ENCODE measurements at places on chromosomes 2 and 18.

DNA sequence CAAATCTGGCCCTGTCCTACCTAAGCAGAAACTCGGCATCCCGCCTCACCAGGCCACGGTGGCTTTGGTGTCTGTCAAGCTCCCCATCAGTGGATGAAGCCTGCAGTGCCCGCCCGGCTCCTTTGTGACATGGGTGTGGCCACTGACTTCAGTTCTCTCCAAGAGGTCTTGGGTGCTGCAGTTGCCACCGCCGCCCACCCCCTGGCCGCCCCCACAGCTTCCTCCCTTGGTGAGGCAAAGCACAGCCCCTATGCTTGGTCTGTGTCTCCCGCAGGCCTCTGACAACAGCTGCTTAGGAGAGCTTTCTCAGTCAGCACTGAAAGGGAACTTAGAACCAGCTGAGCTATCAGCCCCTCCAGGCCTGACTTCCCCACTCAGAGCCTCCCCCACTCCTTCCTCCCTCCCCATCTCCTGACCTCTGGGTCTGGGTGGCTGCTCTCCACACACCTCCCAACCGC is 22.9 kb upstream of the GPR55 start:
- no peak for DNase-seq

DNA sequence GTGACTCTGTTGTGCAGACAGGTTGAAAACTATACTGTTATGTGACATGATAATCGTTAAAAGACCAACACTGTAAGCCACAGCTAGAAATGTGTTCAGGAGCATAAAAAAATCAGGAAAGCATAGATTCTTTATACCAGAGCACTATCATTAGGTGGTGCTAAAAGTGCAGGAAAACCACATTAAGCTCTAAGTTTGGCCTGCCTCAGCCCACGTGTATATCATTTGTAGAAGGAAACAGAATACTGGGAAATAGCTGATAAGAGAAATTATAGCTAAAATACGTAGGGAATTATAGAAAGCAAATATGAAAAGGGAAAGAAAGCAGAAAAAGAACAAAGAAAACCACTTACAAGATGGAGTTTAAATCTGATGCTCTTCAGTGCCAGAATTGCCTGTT is 26.5 kb upstream of the C2orf74 start:
- peak; percentile 13 for DNase-seq

- DNase-seq = no peak
Observed at GRCh38 chr18:24181806-24182205, 42.9 kb downstream of the CABYR start.

DNA sequence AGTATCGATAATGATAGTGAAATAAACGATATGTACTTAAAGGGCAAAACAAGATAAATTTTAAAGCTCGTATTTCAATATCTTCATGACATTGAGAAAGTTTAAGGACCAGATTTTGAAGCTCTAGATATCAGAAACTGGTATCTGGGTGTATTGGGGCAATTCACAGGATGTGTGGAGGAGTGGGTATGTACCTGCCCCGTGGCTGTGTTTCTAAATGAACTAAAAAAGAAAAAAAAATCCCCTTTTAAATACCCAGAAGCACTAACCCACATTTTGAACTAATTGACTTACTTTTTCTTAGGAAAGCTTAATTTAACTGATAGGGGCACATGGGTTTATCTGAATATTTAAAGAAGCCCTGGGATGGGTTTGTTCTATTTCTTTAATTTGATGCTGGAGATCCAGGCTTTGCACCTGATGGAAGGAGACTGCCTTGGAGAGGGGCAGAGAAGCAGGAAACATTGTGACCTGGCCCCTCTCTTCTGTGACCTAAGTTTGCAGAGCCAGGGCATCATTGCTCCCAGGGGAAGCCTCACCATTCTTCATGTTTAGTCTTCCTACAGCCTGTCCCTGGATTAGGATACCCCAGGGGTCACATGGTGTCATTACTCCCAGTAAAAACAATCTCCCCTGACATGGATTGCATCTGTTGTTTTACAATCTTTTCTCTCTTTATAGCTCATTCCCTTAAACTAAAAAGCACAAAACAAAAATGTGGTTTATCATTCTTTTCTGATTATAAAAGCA is 7.6 kb upstream of the KCTD1 start:
- no peak for DNase-seq

- no peak for DNase-seq
Observed at GRCh38 chr2:11416931-11417330, 49.0 kb downstream of the E2F6 start.

DNA sequence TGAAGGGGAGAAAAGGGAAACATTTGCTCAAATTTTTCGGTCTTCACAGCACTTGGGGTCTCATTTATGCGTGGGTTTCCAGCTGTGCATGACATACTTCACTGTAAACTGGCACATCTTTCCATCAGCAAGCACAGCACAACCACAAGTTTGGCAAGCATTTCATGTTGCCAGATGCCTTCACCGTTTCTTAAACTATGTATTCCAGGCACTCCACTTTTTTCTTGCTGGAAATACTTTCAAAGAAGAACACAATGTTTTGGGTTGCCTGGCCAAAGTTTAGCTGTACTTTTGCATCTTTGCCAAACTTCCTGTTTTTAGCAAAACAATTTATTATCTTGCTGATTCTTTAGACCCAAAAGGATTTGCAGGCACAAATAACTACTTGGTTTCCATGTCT is 194.6 kb upstream of the MEIS1 start:
- DNase-seq = no peak

GRCh38 chr18:41695441-41695840 is 259.6 kb upstream of the PIK3C3 start:
- DNase-seq = no peak

DNA sequence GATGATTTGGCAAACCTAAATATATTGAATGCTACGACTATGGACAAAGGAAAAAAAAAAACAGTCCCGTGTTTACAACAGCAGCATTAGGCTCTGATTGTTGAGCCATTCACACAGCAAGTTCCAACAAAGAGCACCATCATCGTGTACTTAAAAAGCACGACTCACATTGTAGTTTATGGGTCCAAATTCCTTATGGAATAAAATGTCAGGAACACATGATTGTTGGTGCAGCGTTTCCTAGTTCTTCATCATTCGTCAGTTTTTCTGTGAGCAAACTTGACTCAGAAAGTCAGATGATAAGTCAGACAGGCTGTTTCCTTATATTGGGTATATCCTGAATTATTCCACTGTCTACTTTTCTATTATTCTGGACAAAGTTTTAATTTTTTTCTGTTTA is 10.0 kb upstream of the KIDINS220 start:
- DNase-seq = no peak

DNA sequence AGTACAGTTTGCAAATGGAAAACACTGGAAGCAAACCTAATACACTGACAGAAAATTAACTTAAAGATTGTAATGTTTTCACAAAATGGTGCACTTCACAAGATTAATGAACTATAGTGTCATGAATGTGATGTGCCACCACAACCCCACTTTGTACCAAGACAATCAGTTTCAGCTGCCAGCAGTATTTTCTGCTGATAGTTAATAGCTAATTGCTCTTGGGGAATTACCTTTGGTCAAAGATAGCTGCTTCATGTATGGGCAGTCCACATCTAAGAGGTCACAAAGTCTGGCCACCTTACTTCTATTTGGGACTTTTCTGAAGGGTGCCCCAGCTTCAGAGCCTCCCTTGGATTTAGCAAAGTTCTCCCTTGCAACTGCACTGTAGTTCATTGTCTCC is 254.0 kb downstream of the CALCRL start:
- DNase-seq = no peak

DNA sequence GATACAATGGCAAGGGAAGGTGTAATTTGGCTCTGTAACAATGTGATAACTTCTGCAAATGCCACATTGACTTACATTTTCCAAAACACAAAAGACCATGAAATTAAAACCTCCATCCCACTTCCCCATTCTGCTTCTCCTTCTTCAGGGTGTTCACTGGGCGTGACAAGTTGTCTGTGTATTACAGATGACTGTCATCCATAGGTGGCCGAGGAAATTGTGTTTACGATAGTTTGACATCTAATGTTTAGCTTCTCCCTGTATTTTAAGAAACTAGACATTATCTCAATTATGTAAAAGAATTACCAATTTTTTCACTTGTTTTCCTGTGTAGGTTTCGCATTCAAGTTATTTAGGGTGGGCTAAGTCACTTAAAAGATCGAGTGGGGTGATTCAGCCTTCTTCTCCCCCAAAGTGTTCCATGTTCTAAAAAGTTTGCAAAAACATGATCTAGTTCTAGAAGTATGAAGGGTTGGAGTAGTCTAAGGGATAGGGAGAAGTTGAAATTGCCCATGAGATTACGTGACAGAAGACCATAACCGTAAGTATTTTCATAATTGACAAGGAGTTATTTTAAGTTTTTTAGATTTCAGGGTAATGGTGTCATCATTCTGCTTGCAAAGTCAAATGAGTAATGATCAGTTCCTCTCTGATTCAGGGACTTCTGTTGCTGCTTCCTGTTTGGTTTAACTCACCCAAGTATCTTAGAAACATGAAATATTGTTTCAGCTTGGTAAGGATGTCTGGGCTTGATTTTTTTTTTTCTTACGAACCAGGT is 25.2 kb upstream of the CYTIP start:
- DNase-seq = no peak

DNA sequence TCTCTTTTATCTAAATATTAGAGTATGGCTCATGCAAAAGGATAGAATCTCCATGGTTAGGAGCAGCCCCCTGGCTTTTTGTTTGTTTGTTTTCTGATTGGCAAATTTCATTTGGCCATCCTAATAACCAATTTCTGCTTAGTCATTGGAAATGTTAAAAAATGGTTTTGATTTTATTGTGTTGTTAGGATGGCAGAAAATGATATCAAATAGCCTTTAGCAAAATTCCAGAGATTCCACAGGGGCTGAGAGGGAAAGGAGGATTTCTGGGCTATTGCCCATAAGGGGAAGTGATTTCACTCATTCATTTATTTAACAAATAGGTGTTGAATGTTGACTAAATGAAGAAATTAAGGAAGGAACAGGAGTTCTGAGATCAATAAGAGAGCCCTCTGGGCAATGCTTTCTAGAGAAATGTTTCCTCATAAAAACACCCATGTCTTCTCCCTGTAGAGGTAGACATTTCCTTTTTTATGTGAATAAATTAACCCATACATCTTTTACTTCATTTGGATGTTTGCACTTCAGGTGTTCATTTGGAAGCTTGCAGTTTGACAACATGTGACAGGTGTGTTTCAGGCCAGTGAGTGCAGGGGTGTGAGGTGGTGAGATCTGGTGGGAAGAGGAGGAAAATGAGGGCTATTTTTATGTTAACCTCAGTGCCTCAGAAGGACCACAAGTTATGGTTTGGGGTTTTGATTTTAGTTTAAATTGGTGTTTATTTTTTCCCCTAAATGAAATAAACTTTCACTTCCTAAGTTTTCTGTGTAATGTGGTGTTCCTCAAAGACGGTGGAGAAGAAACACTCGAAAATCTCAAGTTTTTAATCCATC is 61.7 kb upstream of the EPC2 start:
- DNase-seq = no peak

- DNase-seq = no peak
Observed at GRCh38 chr2:151299920-151300539, 10.6 kb upstream of the NMI start.

- DNase-seq = no peak
Observed at GRCh38 chr2:85613717-85614515, 2.0 kb upstream of the C2orf68 start.

DNA sequence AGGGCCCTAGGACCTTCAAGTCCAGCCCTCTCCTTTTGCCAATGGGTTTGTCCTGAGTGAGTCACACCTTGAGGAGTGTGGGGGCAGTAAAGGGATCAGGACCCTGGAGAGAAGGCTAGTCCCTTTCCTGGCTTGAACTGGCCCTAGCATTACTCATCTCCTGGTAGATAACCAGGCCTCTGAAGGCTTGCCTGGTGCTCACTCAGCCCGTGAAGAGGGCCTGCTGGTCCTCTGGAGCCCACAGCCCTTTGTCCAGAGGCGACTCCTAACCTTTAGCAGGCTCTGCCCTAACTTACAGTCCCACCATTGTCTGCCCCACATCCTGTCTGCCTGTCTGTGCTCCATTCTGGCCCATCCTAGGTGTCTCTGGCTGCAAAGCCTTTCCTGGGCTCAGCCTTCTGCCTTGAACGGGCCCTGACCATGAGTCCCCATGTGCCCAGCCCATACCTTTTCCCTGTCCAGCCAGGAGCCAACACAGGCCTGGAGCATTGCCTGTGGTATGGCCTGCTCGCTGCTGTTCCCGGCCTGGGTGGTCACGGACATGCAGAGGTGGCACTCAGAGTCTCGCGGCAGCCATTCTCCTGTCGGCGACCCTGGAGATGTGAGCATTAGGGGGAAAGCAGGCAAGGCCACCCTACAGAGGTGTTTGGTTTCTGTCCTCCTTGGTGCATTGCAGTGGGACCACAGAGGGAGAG is 5.0 kb downstream of the SFTPB start:
- peak; percentile 35 for DNase-seq

- no peak for DNase-seq
Observed at GRCh38 chr2:133814890-133815289, 246.6 kb upstream of the NCKAP5 start.

GRCh38 chr2:70035344-70035844 is 51.9 kb upstream of the PCBP1 start:
- no peak for DNase-seq

- no peak for DNase-seq
Observed at GRCh38 chr2:63843093-63843492, 1.4 kb downstream of the UGP2 start.

- no peak for DNase-seq
Observed at GRCh38 chr2:240183006-240183874, 42.8 kb upstream of the OTOS start.

DNA sequence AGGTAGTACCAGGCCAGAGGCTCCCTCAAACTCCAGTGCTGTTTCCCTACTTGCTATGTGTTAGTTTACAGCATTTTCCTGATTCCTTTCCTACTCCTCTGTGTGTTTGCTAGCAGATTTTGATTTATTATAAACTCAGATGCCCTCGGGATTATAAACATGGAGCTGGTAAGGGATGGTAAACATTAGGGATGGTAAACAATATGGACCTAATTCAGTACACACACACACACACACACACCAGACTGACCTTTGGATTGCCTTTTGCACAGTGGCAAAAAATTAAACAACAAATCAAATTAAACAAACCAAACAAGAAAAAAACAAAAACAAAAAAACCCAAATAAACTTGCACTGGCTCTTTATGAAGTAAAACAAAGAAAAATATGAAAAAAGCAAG is 55.4 kb upstream of the ACVR1 start:
- DNase-seq = no peak

DNA sequence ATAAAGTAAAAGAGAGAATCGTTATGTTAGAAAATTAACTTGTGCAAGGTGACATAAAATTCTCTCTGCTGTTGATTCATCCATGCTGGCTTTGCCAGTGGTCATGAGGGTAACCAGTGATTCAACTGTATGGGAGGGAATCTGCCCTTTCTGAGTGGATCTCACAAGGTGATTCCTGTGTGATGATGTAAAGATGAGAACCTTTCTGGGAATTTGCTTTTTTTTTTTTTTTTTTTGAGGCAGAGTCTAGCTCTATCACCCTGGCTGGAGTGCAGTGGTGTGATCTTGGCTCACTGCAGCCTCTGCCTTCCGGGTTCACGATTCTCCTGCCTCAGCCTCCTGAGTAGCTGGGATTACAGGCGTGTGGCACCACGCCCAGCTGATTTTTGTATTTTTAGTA is 23.3 kb downstream of the RAB31 start:
- no peak for DNase-seq

- no peak for DNase-seq
Observed at GRCh38 chr2:184030245-184030644, 568.1 kb upstream of the ZNF804A start.

Data from HCT116 (cell line).